ENCODE measurements at places on chromosomes 6 and 20.

DNA sequence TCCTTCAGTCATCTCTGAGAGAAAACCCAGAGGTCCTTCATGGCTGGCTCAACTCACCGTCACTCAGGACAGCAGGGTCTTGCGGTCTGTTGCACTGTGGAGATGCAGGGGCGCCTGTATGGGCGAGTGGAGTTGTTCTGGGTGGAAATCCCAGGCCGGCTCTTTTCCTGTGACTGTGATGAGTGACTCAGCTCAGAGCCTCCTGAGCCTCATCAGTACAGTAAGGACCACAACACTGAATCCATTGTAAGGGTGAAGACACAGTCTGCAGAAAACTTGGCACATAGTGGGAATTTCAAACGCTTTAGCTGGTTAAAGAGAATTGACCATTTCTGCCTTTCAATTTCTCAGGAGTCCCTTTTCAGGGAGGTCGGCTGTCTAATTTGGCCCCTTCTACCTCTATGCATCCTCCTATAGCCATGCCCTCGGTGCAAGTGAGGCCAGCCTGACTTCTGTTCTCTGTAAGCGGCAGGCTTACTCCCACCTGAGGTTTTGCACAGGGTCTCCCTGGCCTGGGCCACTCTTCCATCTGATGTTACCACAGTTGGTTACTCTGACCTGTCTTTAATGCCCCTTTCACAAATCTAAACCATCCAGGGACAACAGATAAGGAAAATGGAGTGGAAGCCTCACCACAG, 35.5 kb upstream of the TBXT start:
- no peak for DNase-seq

DNA sequence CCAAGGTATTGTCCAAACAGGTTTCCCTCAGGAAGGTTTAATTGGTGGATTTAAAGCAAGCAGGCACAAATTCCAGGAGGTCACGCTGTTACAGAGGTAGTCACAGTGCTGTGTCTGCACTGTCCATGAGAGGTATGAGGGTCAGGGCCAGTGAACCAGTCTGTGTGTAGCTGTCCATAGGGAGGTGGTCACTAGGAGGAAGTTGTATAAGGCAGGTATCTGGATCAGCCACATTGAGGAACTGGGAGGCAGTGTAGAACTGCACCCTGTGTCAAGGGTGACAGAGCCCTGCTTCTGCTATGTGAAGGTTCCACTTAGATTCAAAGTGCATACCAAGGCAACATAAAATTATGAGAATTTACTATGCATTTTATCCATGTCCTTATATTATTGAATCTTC, 73.3 kb downstream of the MAP3K4 start:
- DNase-seq: no peak

DNA sequence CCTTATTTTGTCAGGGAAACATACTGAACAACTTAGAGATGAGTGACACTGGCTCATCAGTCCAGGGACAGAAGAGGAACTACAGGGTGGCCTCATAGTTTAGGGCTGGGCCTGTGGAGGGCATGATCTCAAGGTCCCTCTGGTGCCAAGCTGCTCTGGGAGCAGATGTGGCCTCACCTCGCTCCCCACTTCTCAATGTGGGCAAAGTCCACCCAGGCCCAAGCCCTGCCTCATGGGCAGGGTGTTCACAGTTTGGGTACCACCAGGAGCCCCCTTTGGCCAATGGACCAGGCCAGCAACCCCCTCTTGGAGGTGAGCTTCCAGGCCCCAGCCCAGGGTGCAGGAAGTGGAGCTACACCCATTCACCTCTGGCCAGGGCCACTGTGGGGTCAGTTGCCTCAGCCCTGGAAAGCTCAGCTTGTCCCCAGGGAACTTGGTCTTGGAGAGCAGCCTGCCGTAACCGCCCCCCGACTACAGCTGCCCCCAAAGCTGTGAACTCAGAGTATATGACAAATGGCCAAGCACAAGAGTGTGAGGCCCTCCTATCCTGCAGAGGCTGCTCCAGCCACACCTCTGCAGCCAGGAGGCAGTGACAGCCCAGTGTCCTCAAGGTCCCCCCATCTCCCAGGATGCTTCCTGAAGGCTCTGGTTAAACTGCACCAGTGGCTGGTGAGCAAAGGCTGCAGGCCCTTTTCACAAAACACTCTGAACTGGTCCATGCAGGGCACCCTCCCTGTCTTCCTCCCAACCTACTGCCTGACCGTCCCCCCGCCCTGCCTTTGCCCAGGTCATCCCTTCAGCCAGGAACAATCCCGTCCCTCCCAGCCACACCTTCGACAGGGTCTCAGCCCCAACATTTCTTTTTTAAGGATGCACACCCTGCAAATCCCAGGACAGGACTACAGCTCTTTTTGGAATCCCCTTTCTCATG, 3.6 kb downstream of the ADISSP start:
- DNase-seq: no peak

GRCh38 chr20:38523697-38524096, 51.1 kb downstream of the RALGAPB start:
- no peak for DNase-seq

DNA sequence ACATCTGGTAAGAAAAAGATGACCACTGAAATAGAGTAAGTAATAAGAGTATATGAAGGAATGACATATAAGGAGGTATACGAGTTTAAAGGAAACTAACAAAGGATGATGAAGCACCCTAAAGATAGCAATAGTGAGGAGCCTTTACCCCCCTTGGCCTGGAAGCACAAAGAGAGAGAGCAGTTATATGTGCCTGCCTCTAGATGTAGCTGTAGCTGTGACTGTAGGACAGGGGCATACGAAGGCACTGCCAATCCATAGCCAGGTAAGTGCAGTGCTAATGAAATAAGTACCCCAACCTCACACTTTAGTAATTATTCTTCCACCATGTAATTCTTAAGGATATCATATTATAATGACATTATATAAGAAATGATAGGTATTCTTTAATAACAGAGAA, 90.1 kb upstream of the FKBP1C start:
- no peak for DNase-seq

GRCh38 chr6:166439366-166440091, 56.8 kb upstream of the MPC1 start:
- DNase-seq: peak; percentile 74

GRCh38 chr6:41585605-41586004, 39.4 kb downstream of the FOXP4 start:
- no peak for DNase-seq

GRCh38 chr6:142336787-142337186, 35.0 kb downstream of the ADGRG6 start:
- no peak for DNase-seq

- DNase-seq: no peak
These were observed 60.0 kb downstream of the NRN1 start for GRCh38 chr6:5946701-5947100.

GRCh38 chr6:167660944-167661551, 165.7 kb upstream of the AFDN start:
- DNase-seq: no peak

- no peak for DNase-seq
These were observed 46.5 kb upstream of the MLN start for GRCh38 chr6:33850296-33850695.

- no peak for DNase-seq
These were observed 37.6 kb downstream of the ZMYND8 start for GRCh38 chr20:47318586-47319516.

GRCh38 chr6:23334360-23334759, 765.0 kb downstream of the HDGFL1 start:
- DNase-seq: no peak

- DNase-seq: no peak
These were observed 19.5 kb downstream of the SLC22A1 start for GRCh38 chr6:160141001-160141726.

DNA sequence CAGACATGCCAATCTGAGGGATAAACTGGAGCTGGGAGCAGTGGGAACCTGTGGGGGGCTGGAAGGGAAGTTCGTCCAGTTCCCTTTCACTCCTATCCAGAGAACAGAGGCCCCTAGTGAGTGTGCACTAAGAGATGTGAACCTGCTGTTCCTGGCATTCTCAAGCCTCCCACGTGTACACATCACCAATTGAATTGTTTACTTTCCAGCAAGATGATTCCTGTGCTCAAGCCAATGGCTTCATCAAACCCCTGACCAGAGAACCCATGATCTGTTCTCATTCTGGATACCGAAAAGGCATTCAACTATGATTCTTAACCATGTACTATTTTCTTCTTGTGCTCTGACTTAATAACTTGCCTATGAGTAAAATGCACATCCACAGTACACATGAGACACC, 10.2 kb upstream of the SLC22A3 start:
- no peak for DNase-seq

DNA sequence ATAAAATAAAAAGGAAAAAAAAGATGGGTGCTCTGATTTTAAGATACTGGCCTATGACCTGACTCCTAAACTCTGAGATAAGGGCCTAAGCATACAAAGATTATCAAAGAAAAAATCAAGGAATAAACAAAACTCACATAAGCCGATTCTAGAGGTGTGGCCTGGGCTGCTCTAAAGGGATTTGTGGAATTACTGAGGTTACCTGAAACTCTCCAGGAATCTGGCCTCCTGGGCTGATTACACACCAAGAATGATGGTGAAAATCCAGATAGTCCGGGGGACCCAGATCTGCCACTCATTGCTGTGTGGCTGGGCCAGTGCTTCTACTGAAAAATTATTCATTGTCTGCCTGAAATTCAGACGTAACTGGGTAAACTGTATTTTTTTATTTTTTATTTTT, 122.7 kb upstream of the RNF24 start:
- no peak for DNase-seq

DNA sequence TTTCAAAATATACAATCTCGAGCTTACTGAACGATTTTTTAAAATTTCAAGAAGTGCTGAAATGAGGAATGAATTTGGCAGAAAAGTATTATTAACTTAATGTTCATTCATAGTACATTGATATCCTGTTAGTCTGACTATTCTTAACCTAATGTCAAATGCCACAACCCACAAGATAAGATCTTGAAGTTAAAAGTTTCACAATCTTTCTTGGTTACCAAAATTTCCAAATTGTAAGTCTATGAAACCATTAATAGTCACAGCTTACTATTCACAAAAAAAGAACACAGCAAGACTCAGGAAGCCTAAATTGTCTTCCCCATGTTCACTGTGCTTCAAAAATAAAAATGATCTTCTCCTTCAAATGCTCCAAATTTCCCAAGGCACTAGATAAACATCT, 71.3 kb downstream of the HACE1 start:
- DNase-seq: peak; percentile 10

All from bone marrow (tissue), 2 donors.